ENCODE measurements at places on chromosomes 16 and 17.

- DNase-seq, result no peak
Observed at GRCh38 chr16:27539120-27539519, 10.6 kb downstream of the GTF3C1 start.

GRCh38 chr17:1304962-1305563, 25.6 kb downstream of the TRARG1 start:
- DNase-seq, result no peak

DNA sequence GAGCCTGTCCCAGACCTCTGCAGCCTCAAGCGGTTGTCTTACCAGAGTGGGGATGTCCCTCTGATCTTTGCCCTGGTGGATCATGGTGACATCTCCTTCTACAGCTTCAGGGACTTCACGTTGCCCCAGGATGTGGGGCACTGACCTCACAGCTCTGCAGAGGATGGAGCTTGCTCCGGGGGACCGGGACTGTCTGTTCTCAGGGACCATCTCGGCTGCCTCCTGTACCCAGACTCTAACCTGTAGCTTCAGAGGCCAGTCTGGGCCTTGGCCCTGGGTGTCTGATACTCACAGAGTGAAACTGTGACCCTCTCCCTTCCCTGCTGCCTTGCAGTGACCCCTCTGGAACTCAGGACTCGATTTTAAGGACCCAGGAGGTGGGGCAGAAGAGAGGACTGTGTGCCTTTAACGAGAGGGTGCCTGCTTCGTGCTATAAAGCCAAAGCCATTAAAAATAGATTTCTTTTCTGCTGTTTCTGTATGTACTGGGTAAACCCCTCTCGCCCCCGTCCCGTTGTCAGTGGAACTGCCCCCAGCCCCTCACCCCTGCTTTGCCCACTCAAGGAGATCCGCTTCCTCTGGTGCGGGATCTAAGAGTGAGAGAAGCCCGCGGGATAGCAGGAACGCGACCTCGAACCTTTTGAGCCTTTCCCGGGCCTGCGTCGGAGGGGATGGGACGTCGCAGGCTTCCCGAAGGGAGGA, 1.1 kb upstream of the LLGL2 start:
- DNase-seq, result no peak

GRCh38 chr17:77019893-77020379, 120.8 kb upstream of the SEC14L1 start:
- no peak for DNase-seq

DNA sequence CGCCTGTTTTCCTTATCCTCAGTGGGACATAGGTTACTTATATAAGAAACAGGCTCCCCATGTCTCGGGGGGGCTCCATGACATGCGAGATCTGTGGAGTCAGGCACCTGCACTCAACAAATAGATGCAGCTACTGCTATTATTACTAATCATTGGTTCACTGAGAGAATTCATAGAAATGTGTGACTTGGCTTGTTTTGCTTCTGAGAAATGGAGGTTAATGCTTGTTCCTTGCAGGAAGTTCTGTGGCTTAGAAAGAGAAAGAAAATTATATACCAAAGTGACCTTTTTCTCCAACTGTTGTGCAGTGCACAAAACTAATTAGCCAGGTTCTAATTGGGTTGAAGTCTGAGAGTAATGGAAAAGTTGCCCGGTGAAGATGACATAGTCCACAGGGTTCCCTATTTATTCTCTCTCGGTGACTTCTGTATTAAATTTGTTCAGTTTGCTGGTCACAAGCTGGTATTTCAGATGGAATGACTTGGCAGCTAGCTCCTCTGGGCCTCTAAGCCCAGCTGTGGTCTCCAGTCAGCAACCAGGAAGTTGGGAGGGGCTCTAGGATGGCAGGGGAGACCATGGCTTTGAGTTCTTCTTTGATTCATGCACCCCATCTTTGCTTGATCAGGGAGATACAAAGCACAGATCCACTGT, 17.6 kb upstream of the MAF start:
- DNase-seq, result no peak

- DNase-seq, result no peak
Observed at GRCh38 chr16:4347765-4348509, 3.2 kb downstream of the PAM16 start.

GRCh38 chr17:77440560-77440981, 299.8 kb downstream of the SEC14L1 start:
- DNase-seq, result no peak

DNA sequence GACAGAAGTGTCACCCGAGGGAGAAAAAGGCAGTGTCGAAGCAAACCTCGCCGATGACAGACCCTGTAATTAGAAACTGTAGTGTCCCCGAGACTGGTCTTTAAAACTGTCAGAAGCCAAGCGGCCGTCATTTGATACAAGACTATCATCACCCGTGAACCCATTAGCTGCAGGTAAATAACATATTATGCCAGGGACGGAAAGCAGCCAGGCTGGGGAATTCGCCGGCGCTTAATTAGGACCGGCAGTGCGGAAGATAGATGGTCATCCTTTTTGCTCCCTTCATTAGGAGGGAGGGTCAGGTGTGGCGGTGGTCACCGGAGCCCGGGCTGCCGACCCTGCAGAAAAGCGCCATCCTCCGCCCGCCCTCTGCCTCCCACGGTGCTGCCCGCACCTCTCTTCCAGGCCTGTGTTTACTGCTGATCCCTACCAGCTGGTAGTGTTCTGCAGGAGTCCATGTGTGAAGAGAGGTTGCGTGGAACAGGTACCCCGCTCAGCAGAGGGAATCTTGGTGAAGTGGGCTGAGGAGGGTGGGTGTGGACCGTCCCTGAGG, 109.4 kb upstream of the GSE1 start:
- no peak for DNase-seq

DNA sequence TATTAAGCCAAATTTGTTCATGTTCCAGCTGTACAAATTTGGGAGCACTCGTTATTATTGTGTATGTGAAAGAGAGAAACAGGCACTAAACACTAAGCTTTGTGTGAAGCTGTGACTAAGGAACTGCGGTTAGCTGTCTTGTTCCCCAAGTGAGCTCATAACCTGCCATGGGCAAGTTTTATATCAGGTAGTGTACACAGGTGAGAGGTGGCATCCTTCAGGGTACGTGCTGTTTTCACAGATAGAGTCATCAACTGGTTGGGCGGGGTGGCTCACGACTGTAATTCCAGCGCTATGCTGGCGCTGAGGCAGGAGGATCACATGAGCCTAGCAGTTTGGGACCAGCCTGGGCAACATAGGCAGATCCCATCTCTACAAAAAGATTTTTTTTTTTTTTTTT, 2.8 kb downstream of the DNAJA3 start:
- no peak for DNase-seq

DNA sequence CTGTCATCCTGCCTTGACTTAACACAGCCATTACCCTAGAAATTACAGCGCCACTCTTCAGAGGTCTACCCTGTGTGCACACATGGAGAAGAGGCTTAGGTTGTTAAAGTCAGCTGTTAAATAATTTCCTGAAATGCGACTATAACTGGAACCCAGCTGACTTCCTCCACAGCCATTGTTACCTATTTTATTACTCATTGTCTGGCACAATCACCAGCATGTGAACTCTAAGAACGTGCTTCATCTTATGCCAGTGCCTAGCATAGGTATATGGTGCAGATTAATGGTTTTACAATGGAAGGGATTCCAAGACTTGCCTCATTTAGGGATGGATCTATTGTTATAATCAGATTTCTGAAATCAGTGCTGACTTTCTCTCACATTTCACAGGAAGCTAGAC, 11.9 kb downstream of the RDM1 start:
- DNase-seq, result no peak

DNA sequence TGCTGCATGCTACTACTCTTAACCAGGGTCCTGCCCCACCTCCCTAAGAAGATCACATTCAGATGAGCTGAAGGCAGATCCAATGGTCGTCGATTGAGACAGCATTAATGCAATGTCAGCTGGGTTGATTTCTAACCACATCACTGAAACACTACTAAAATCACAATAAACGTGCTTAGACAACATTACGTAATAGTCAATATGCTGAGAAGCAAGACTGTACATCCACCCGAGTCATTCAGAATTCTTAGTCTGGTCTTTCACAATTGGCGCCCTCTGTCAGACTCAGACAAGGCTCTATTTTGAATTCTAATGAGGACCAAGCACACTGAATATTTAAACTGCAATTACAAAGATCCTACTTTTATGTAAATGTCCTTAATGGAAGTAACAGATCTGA, 205.2 kb downstream of the STX8 start:
- no peak for DNase-seq

DNA sequence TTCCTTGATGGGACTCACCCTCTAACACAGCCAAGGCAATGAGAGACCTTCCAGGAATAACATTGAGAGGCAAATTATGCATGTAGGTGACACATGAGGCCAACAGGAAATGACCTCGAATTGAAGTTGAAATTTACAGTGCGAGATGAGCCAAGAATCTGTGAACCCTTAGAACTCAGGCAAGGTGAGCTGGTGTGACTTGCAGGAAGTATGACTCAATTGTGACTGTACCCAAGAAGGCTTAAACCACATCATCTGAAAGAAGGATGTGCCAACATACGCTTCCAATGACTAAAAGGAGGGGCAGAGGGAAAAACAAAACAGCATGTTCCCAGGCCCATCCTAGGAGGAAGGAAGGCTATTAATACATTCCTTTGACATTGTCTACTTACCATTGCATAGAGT, 44.8 kb downstream of the PITPNC1 start:
- peak; percentile 45 for DNase-seq

- no peak for DNase-seq
Observed at GRCh38 chr16:51405361-51405760, 254.3 kb upstream of the SALL1 start.

DNA sequence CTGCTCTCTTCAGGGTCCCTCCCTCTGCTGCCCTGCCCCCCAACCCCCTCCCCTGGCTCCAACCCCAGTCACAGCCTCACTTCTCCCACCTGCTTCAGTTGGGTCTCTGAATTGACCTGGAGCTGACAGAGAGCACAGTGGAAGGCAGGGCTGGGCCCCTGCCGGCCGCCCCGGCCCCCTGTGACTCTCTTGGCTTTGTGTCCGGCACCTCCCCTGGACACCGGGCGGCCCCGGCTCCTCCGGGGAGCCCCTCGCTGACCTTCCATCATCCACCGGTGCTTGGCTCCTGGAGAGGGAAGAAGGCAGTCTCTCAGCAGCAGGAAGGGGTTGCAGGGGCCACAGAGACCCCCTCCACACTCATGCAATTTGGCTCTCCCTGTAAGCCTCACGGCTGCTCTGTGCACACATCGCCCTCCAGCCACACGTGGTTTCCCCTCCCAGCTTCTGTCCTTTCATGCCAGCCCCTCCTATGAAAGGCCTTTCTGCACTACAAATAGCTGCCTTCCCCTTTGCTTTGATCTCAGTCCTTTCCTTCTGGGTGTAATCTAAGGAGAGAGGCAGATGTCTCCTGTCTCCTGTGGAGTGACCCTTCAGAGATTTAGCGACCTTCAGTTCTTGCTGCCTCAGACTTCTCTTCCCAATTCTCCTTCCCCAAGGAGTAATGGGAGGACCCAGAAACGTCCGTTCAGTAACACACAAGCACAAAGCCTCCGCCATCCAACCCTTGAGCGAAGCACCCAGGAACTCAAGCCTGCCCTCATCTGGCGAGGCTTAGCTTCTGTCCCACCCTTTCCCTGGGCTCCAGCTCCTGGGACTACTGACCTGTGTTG, 8.3 kb downstream of the NKIRAS2 start:
- DNase-seq, result no peak

DNA sequence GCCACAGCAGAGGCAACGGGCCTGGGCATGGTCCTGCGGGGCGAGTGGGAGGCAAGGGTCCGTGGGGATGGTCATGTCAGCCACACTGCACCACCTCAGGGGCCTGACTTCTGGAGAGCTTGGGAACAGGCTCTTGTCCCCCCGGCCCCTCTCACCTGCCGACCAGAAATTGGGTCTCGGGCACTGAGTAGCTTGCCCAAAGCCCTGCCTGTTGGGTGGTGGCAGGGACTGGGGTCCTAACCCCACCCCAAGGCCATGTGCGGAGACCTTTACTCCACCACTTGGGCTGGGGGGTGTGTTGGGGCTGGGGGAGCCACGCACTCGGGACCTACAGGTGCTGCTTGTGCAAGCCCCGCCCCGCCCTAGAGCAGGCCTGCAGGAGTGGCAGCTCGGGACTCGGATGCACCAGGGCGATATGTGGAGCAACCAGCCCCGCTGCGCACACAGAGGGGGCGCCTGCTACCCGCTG, 24.2 kb upstream of the CHMP6 start:
- DNase-seq, result no peak

DNA sequence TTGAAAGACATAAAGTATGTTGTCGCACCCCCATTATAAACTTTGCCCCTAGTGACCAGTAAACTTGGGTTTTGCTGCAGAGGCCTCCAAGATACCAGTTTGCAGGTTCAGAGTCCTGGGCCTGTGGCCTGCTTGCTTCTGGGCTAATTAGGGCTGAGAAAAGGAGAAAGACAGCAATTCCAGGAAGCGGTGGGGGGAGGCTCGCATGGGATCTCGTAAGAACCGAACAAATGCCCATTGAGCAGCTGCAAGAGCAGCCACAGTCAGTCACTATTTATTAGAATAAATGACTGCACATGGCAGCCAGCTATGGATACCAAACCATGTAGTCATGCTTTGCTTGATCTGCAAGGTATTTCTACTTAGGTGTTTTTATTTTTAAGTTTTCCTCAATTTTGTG, 4.9 kb downstream of the SHISA9 start:
- DNase-seq, result no peak

DNA sequence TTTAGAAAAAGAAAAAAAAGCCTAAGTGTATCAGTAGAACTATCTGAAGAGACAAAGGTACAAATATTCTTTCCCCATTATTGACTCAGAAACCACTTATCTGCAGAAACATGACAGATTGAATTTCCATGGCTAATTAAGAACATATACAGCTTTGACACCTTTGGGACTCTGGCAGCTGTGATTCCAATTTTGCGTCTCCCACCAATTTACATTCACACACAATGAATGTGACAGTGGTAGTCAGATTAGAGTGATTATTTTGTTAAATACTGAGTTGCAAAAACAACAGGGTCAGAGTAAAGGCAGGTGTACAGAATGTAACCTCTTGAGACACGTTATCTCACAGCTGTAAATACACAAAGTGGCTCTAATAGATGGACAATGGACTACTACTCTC, 5.3 kb upstream of the PPM1D start:
- DNase-seq, result no peak

DNA sequence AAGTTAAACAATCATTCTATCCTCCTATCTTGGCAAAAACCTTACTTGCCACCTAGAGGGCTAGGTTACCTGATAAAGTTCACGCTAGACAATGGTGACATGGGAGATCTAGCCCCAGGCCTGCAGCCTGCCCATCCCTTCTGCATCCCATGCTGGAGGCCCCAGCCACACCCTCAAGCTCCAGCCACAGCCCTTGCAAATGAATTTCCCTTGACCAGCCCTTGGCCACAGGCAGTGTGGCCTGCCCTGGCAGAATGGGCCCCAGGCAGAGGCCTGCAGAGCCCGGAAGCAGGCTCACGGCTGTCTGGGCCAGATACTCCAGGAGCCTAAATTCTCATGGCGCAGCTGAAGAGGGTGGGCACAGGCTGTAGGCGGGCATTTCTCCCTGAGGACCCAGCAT, 14.9 kb downstream of the WNT3 start:
- DNase-seq, result no peak

DNA sequence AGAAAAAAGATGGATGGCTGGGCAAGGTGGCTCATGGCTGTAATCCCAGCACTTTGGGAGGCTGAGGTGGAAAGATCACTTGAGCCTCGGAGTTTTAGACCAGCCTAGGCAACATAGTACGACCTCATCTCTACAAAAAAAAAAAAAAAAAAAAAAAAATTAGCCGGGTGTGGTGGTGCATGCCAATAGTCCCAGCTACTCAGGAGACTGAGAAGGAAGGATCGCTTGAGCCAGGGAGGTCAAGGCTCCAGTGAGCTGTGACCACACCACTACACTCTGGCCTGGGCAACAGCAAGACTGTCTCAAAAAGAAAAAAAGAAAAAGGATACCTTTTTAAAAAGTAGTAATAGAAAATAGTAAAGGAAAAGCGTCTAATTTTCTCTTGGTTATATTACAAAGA, 20.7 kb downstream of the ZNF652 start:
- DNase-seq, result no peak

Measured in stimulated activated CD4-positive, alpha-beta T cell treated with anti-CD3 and anti-CD28 coated beads, Interleukin-2, amount 100 ng/mL, for 48 hours (primary cell).